AG04450 (cell line): ENCODE measurements at places on chromosomes 6 and 20.
A peak's percentile ranks its signal among the peaks of the same experiment; 100 is the strongest.

- no peak for DNase-seq
Observed at GRCh38 chr6:41088451-41088850, 15.7 kb downstream of the NFYA start.

DNA sequence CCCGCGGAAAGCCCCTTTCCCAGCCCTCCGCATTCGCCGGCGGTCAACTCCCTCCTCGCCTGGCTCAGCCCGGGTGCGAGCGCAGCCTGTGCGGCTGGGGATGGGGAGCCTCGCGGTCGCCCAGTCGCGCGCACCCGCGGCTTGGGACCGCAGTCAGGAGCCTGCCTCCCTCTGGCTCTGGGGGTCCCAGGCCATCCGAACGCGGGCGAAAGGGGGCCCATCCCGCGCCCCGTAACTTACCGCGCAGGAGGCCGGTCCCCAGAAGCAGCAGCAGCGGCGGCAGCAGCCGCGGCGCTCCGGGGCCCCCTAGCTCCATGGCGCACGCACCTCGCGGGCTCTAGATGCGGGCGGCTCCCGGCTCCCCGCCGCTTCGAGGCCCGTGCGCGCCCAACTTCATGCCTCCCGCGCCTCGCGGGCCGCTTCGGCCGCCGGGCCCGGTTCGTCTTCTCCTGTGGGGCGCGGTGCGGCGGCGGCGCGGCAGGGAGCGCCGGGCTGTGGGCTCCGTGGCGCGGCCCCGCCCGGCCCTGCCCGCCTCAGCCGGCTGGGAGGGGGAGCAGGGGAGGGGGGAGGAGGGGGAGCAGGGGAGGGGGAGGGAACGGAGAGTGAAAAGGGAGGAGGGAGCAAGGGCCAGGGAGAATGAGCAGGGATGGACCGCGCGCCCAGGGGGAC lies at the start of gene CHRNA4:
Gene CHRNA4, minus strand, starts transcription at position 500 of the 669 bp plus-strand sequence. Its CDS starts 184 bp downstream, at position 316.
- no peak for DNase-seq

DNA sequence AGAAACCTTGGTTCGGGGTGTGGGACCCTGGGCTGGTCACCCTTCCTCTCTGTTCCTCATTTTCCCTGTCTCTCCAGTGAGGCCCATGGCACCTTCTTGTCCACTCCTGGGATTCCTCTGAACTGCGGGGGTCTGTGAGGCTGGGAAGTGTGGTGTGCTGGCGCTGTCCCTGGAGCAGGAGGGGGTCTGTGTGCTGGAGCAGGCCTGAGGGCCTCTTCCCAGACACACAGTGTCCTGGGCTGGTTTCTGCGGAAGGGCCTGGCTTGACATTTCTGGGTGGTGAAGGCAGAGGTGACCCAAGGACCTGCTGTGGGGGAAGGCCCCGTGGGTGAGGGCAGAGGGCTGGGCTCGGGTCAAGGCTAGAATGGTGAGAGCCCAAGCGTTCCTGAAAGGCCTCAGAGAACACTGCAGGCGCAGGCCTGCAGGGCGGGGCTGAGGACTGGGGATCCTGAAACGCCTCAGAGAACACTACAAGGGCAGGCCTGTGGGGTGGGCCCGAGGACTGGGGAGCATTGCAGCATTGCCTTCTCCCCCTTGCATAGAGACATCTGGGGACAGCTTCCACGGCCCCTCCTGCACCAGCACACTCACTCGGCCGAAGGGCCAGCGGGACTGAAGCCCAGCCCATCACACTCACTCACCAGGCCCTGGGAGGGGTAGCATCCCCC lies 10.6 kb upstream of the BAK1 start:
- DNase-seq, result no peak

GRCh38 chr6:105815661-105816555 lies 270.2 kb upstream of the PRDM1 start:
- no peak for DNase-seq

GRCh38 chr6:150373260-150373701 lies 4.5 kb downstream of the IYD start:
- DNase-seq, result no peak

- peak; percentile 13 for DNase-seq
Observed at GRCh38 chr6:25788305-25788922, 33.9 kb downstream of the SLC17A4 start.

DNA sequence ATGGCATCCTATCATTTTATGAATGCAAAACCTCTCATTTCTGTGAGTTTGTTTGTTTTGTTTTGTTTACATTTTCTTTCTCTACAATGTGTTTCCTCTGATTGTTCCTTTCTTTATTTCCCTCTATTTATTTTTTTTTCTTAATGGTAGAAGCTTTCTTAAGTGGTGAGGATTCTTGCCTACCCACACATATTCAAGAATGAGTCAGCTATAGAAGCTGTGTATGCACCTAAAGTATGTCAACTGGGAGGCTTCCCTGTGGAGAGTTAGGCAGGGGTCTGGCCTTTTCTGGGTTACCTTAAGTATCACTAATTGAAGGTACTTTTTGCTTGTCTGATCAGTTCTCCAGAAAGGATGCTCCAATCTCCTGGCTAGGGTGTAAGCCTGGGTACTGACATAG lies 354.0 kb downstream of the ESR1 start:
- DNase-seq, result peak; percentile 34

- no peak for DNase-seq
Observed at GRCh38 chr6:47258724-47259347, 50.9 kb downstream of the TNFRSF21 start.

DNA sequence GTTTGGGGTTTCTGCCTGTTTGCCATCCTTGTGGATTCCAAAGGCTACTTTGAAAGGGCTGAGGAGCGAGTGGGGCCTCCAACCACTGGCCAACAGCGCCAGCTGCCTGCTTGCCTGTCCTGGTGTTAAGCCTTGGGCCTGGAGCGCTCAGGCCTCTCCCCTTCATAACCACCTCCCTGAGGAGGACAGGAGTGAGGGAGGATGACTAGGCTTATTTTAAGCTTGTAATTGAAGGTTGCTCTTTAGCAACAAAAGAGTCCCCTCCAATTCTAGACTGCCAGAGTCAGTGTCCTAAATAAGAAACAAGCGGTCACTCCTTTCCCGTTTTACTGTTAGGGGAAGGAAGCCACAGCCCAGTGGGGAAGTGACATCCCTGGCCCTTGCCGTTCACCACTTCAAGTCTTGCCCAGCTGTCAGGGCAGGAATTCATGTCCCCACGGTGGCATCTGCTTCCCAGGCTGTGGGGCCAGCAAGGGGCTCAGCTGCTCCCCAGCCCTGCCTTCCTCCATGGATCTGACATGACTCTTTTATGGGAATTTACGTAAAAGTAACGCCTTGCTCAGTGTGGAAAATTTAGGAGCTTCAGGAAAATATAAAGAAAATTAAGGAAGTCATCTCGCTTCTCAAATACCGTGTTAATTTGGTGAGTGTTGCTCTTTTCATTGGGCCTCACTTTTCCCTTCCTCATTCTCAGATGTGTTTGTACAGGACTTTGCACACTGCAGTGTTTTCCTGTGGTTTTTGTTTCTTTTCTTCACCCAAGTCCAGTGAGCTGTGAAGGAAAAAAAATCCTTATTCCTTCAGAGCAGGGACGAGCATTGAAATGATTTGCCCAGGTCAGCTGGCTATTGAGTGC lies 57.8 kb downstream of the SSR1 start:
- DNase-seq, result no peak

- DNase-seq, result no peak
Observed at GRCh38 chr20:46195264-46196036, 77.3 kb downstream of the CD40 start.

DNA sequence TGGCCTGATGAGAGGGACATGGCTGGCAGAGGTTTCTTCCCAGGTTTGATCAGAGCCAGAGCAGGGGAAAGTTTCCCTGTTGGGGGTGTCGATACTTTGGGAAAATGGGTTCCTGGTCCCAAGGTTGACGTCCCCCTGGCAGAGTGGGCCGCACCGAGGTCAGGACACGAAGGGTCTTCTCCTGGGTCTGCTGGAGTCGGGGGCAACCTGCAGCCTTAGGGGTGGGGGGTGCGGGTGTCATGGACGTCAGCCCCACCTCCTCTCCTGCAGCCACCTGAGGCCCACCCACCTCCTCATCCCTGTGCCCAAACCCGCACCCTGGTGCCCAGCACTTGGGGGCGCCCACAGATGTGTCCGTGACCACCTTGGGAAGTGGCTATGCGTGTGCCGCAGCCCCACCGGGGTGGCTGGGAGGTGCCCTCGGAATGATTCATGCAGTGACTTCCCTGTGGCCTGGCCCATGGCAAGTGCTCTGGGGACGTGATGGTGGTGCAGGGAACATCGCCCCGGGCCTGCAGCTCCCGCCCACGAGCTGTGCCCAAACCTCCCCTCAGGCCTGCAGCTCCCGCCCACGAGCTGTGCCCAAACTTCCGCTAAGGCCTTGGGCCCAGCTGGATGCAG lies 64.9 kb downstream of the YTHDF1 start:
- DNase-seq, result no peak

- no peak for DNase-seq
Observed at GRCh38 chr20:38221119-38221589, 39.4 kb downstream of the KIAA1755 start.

GRCh38 chr6:137799950-137800568 lies 67.0 kb upstream of the TNFAIP3 start:
- no peak for DNase-seq

DNA sequence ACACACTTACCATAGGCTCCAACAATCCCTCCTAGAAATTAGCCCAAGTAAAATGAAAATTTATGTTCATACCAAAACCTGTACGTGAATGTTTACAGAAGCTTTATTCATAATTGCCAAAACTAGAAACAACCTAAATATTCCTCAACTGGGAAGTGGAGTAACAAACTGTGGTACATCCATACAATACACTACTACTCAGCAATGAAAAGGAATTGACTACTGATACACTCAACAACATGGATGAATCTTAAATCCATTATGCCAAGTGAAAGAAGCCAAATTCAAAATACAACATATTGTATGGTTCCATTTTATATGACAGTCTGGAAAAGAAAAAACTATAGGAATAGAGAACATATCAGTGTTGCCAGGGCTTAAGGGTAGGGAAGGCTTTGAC lies 19.7 kb upstream of the MMP24 start:
- no peak for DNase-seq

- no peak for DNase-seq
Observed at GRCh38 chr20:62142252-62143080, 728 bp downstream of the PSMA7 start.

GRCh38 chr6:163671355-163671754 lies 256.8 kb downstream of the QKI start:
- DNase-seq, result no peak

DNA sequence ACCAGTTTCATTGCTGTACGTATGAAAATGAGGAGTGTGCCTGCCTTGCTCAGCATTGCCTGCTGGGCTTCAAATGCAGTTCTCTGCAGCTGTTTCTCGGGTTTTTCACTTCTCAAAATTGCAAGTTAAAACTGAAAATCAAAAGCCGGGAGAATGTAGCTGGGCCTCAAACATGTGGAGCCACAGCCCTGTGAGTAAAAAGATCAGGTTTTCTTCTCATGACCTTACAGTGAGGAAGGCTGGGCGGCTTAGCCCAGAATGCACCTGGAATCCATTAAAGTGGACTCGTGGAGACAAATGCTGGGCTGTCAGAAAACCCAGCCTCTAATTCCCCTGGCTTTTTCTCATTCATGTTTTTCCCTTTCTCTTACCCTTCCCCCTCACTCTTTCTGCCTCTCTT lies 34.4 kb downstream of the DSE start:
- DNase-seq, result no peak
